Esophagus muscularis mucosa (tissue), 4 donors: ENCODE measurements at places on chromosomes 5 and 9. TPM values are rescaled to one million over a fixed set of nuclear protein-coding genes. Genes with fewer than 3 reads are reported as not detected.

Gene SV2C
- total RNA-seq, result 0.23 TPM

Gene GHR
- total RNA-seq, result 5.3 TPM

- DNase-seq, result no peak
Observed at GRCh38 chr9:76294301-76294700, 99.9 kb downstream of the RFK start.

GRCh38 chr9:119137479-119137878 lies 231.8 kb downstream of the BRINP1 start:
- no peak for DNase-seq

GRCh38 chr9:134485653-134486052 lies 155.9 kb upstream of the COL5A1 start:
- no peak for DNase-seq

Gene C1QTNF3
- total RNA-seq, result 15.6 TPM

DNA sequence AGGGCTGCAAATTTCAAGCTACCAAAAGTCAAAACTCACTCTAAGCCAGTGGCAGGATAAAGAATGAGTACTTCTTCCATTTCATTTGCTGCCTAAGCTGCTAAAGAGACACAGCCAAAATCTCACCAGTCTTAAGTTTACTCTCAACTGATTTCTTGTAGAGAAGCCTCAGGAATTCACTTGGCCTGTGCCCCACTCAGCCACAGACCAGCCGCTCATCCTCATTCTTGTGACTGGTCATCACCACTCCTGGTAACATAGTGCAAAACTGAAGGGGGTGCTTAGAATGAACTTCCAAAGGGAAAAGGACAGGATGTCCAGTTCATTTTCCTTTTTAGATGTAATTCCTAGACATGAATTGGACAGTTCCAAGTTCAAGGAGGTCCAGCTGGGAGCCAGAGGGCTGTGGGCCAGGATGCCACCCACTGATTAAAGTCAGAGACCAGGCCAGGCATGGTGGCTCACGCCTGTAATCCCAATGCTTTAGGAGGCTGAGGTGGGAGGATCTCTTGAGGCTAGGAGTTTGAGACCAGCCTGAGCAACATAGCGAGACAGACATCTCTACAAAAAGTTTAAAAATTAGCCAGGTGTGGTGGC lies 72.7 kb upstream of the RANBP3L start:
- no peak for DNase-seq
